ENCODE measurements at places on chromosomes 3 and 15.

DNA sequence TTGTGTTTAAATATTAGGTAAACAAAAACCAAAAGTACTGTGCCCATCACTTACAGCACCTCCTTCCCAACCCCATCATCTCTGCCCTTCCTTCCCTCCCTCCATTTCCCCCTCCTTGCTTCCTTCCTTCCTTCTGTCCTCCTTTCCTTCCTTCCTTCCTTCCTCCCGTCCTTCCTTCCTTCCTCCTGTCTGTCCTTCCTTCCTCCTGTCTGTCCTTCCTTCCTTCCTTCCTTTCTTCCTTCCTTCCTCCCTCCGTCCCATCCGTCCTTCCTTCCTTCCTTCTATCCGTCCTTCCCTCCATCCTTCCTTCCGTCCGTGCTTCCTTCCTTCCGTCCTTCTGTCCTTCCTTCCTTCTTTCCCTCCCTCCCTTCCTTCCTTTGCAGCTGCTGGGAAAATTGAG lies 67.8 kb upstream of the SIAH2 start:
- no peak for DNase-seq

DNA sequence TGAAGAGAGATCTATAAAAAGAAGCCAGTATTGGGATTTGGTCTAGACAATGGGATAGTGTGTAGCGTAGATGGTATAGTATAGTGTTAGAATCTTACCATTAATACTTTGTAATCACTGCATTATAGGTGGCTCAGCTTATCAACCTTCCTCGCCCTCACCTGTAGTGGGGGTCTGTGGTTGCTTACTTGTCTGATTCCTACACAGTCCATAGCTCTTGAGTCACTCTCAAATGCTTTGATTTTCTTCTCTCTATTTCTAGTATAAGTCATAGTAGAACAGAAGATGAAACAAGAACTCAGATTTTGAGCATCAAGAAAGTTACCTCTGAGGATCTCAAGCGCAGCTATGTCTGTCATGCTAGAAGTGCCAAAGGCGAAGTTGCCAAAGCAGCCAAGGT lies 115.2 kb downstream of the IL1RAP start:
- no peak for DNase-seq

DNA sequence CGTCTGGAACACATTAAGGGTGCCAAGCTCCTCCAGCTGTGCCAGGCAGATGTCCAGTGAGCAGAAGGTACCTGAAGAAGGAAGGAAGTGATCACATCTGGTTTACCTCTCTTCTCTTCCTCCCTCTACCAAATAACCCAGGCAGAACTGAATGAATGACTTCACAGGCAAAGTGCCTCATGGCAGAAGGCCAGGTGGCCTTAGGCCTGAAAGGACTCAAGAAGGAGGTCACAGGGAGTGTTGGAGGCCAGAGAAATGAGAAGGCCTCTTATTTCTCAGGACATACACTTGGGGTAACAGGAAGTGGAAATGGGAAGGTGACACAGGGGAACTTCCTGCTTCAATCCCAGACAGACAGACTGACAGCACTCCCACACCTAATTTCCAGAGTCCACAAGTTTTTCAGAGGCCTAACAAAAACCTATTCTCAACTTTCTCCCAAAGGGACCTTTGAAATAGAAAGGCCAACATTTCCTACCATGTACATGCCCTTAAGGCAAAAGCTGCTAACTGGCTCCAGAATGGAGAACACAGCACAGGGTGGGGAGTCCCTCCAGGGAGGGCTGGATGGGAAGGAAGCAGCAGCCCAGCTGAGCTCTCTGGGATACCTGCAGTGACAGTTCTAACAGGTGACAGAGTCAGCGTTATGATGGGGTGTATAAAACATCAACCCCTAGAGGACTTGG lies 17.6 kb upstream of the SIN3A start:
- DNase-seq: no peak

- no peak for DNase-seq
Observed at GRCh38 chr3:73469331-73469730, 155.4 kb downstream of the PDZRN3 start.

DNA sequence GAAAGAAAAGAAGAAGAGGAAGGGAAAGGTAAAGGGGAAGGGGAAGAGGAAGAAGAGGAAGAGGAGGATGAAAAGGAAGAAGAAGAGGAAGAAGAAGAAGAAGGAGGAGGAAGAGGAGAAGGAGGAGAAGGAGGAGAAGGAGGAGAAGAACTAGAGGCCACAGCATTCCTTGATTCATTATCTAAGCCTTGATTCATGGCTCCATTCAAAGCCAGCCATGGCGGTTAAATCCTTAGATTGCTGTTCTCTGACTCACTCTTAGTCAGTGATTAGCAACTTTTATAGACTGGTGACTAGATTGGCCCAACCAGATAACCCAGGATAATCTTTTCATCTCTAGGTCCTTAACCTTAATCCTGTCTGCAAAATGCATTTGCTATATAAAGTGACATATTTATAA lies 47.6 kb downstream of the OSTN start:
- DNase-seq: no peak

GRCh38 chr3:56320883-56321282 lies 147.4 kb downstream of the ERC2 start:
- no peak for DNase-seq

- peak; percentile 87 for DNase-seq
Observed at GRCh38 chr3:114624571-114625181, 330.8 kb downstream of the TIGIT start.

DNA sequence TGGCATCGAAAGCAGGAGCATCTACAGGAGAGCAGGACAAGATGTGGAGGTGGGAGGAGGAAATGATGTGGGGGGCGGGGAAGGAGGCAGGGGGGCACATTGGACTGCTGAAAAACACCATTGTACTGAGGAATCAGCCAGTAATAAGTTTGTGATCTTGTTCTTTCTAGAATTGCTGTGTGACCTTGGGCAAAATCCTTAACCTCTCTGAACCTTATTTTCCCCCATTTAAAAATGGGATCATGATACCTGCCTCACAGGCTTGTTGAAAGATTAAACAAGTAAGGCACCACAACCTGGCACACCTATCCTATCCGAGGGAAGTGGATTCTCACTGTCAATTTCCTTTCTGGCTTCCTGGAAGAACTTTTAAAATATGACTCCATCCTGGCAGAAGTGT lies 56.9 kb upstream of the ARRDC4 start:
- no peak for DNase-seq

GRCh38 chr15:48898446-48898845 lies 20.5 kb downstream of the EID1 start:
- no peak for DNase-seq

DNA sequence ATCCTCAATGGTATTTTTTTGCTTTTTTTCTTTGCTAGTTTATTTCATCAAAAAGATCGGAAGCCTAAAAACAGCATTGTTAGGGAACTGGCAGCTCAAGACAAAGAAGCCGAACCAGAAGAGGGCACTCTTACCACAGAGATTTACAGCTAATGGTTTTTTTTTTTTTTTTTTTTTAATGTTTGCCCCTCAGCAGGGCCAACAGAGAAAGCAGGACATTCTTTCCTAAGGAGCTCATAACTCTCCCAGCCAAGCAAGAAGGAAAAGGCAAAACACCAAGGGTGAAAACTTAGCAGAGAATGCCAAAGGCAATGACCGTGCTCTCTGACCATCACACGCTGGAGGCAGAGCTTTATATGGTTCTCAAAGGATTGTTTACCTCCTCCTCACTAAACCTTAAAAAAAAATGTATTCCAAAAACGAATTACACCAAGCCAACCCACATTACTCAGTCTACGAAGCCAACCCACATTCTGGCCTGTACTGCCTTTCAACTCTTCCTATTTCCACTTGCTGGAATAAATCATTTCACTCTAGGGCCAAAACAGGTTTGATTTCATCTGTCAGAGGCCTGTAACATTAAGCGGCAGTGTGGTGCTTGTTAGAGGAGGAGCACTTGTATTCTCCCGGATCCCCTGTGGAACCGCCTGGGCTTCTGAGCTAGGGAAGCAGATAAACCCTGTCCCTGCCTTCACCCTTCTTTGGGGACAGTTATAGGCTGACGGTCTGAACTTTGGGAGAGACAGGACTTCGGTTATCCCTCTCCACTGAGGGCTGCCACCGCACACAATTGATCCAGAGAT lies 35.6 kb upstream of the GYG1 start:
- peak; percentile 84 for DNase-seq

- DNase-seq: no peak
Observed at GRCh38 chr3:177414093-177414492, 216.8 kb upstream of the TBL1XR1 start.

- peak; percentile 32 for DNase-seq
Observed at GRCh38 chr3:171932153-171932611, 89.0 kb downstream of the TMEM212 start.

- no peak for DNase-seq
Observed at GRCh38 chr3:33789183-33789954, 9.1 kb upstream of the PDCD6IP start.

DNA sequence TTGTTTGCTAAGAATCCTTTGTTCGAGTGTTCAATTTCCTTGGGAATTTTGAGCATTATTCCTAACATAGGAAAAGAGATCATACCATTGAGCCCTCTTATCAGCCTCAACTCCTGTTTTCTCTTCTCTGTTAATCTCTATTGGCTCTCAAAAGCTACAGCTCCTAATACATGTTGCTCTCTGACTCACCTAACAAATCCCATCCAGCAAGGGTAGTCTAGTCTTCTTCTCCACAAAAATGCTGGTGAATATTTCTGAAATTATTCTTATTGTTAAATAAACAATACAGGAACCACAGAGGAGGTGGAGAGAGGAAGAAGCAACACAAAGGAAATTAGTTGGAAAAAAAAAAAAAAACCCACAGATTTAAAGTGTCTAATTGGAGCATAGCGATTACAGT lies 325.8 kb upstream of the NAALADL2 start:
- DNase-seq: peak; percentile 57

GRCh38 chr3:30875505-30875904 lies 19.0 kb downstream of the GADL1 start:
- no peak for DNase-seq

- peak; percentile 83 for DNase-seq
Observed at GRCh38 chr15:69976366-69976994, 121.2 kb downstream of the TLE3 start.
